ENCODE measurements at places on chromosomes 6 and 20.
A peak's percentile ranks its signal among the peaks of the same experiment; 100 is the strongest.

GRCh38 chr6:8108031-8108660 is 5.8 kb upstream of the EEF1E1 start:
- DNase-seq, result no peak

DNA sequence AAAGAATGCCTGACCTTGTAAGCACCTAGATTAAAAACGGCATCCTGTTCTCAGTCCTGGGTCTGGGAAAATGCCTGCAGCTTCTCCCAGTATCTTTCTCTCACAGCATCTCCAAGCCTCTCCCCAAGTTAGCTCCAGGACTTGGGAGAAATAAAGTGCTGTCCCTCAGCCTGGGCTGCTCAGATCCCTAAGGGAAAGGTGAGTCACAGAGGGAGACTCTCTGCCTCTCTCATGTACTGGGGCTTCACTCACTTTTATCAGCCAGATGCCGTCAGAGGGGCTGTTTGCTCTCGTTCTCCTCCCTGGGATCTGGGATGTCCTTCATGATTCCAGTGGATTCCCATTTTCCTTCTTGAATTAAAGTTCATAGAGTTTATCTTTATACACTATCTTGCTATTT is 293.6 kb downstream of the COL12A1 start:
- no peak for DNase-seq

DNA sequence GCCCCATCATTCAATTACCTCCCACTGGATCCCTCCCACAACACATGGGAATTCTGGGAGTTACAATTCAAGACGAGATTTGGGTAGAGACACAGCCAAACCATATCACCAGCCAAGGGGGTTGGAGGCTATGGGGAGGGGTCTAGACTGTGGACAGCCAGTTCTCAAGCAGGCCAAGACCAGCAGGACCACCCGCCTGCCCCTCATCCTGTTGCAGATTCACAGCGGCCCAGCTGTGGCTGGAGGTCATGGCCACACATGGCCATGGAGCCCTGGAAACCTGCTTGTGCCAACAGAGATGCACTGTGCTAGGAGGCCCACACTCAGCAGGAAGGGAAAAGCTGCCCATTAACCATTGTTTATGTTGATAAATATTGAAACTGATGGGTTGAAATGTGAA is 240.5 kb downstream of the TTLL2 start:
- no peak for DNase-seq

- DNase-seq, result no peak
Observed at GRCh38 chr6:56669041-56669440, 26.4 kb upstream of the DST start.

DNA sequence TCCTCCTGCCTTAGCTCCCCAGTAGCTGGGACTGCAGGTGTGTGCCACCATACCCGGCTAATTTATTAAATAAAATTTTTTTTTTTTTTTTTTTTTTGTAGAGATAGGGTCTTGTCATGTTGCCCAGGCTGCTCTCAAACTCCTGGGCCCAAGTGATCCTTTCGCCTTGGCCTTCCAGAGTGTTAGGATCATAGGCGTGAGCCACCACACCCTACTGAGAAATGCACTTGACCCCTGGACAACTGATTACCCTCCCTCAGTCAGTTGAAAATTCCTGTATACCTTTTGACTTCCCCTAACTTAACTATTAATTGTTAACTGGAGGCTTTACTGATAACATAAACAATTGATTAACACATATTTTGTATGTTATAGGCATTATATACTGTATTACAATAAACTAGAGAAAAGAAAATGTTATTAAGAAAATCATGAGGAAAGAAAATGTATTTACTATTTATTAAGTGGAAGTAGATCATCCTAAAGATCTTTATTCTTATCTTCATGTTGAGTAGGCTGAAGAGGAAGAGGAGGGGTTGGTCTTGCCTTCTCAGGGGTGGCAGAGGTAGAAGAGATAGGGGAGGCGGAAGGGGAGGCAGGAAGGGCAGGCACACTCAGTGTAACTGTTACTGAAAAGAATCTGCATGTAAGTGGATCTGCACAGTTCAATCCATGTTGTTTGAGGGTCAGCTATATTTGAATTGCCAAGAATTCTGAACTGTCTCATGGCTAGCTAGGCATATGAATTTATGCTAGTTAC is 104.3 kb downstream of the FARS2 start:
- no peak for DNase-seq

DNA sequence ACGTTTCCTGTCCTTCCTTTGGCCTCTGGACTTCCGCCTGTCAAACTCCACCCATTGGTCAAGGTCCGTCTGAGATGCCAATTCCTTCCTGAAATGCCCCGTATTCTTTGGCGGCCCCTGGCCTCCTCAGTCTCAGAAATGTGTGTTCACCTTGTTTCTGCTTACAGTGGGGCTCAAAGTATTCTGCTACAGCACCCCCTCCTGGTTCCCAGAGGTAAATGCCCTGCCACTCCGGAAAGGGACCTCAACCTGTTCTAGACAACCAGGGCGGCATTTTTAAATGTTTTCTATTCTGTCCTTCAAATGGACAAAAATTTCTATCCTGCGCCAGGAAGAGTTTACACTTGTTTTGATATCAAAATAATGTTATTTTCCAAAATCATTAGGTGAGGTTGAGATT is 12.1 kb upstream of the PAX1 start:
- DNase-seq, result no peak

GRCh38 chr20:21681922-21682318 is 23.5 kb upstream of the PAX1 start:
- no peak for DNase-seq

DNA sequence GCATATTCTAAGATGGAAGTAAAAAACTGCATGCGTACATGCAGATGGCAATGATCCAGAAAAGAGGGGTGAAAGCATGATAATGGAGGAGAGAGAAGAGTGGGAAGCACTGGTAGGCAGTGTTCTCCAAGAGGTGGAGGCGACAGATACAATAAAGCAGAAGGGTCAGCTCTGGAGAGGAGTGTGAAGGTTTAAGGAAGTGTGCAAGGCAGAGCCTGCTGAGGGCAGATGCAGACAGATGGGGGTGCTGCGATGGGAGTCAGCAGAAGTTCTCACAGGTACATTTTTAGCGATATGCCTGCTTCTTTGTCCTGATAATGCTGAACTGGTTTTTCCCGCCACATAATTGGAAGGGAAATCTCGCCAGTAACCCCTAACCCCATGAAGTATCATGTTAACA is 81.1 kb upstream of the C6orf118 start:
- no peak for DNase-seq

DNA sequence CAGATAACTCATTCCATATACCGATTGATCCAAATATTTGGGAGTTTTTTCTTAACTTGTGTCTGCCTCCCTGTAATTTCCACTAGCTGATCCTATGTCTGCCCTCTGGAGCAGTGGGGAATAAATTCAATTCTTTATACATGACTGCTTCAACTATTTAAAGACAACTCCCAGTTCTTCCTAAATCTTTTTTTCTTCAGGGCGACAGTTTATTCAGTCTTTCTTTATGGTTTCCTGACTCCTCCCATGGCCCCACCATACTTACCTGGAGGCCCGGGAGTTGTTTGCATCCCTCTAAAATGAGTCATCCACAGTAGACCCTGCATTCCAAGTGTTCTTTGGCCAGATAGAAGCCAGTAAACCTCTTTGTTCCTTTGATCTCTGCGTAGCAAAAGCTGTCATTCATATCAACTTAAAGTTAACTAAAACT is 73.6 kb downstream of the LCA5 start:
- DNase-seq, result no peak

DNA sequence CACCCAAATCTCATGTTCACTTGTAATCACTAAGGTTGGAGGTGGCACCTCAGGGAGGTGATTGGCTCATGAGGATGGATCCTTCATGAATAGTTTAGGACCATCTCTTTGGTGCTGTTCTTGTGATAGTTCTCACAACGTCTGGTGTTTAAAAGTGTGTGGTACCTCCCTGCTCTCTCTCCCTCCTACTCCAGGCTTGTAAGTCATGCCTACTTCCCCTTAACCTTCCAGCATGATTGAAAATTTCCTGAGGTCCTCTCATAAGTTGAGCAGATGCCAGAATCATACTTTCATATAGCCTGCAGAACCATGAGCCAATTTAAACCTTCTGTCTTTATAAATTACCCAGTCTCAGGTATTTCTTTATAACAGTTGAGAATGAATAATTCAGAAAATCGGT is 16.6 kb downstream of the HLA-A start:
- DNase-seq, result no peak

DNA sequence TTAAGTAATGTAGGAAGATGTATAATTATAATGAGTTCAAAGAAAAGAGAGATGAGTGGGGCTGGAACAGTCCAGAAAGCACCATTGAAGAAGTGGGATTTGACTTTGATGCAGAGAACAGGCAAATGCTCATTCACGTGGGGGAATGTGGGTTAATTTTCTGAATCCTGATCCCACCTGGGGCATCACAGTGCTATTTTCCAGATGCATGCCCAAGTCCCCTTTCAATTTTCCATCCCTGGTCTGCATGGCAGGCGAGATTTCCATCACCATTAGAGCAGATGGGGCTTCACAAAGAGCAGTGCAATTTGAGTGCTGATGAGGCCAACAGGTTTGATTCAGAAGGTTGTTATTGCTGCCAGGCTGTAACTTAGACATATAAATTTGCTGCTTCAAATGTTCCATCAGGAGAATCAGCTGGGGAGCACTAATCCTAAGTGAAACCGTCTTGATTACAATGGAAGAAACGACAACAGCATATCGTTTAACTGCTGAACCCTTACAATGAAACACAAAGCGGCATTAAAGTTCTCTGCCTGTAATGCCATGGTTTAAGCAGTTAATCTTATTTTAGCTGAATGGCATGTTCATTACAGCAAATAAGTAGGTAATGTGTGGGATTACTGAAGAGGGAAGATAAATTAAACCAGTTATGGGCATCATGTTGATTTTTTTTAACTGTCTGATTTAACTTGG is 45.2 kb downstream of the OSTM1 start:
- DNase-seq, result no peak

DNA sequence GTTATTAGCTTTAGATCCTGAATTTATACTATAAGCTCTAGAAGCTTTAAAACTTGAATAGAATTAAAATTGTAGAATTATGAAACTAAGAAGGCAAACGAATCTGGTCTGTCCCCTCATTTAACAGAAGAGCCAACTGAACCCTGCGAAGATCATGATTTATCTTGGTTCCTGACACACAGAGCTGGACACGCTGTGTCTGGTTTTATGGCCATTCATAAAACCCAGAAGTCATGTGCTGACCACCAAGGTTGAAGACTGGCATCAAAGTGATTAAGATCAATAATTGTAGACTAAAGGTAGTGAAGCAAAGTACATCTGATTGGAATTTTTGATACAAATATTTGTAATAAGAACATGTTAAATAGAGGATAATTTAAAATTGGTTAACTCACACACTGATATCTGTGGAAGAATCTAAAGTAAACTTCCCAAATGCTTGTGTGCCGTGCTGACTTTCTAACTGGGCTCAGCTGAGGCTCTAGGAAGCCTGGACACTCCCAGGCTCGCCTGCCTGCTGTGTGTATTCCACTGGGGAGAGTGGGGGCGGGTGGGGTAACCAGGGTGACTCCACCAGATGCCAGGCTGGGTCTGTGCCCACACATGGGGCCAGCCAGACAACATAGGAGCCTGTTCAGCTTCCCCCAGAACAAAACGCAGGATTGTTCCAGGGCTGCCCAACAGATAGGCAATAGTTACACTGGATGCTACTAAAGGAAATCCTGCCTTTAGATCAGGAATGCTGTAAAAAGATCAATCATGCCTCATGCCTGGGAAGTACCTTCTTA is 42.1 kb upstream of the SLC22A3 start:
- no peak for DNase-seq

- DNase-seq, result no peak
Observed at GRCh38 chr6:110778333-110778732, 36.9 kb downstream of the CDK19 start.

GRCh38 chr20:59564171-59564570 is 40.2 kb upstream of the PHACTR3 start:
- DNase-seq, result peak; percentile 19

- DNase-seq, result no peak
Observed at GRCh38 chr20:47749339-47749738, 35.9 kb downstream of the SULF2 start.

GRCh38 chr6:93209358-93209757 is 210.0 kb downstream of the EPHA7 start:
- DNase-seq, result no peak

DNA sequence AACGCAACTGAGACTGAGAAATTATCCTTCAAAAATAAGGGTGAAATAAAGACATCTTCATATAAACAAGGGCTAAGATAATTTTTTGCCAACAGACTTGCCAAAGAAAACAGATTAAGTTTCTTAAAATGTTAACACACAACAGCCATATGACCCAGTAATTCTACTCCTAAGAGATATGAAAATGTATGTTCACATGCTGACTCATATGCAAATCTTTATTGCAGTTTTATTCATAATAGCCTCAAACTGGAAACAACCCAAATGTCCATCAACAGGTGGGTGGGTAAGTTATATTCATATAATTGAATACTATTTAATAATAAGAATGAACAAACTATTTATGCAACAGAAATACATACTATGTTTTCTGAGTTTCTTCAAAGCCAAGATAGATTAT is 140.1 kb downstream of the REV3L start:
- no peak for DNase-seq

DNA sequence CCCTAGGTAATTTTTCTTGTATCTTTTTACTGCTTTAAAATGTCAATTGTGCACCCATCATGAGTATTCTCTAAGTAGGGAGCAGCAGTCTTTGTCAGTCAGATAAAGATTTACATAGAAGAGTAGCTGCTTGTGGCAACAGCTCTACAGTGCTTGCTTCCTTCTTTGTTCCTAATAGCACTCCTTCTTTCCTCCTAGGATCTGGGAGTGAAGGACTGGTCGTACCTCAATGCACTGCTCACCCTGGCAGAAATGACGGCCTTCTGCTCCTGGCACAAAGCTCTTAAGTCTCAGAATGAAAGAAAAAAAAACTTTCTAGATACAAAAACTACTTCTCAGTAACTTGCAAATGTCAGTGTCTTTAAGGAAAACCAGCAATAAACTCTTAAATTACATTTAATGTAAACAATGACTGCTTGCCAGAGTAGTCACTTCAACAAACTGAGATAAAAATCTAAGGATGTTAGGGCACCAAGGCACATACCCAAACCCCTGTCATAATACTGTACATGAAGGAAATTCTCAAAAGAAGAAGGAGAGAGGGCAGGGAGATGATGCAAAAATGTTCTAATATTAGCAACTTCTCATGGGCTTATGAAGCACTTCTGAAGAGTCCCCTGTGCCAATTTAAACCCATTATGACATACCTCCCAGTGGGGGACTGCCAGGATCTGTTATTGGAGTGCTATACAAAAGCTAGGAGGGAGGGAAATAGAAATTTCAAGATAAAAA is 34.0 kb downstream of the NCOA6 start:
- no peak for DNase-seq

DNA sequence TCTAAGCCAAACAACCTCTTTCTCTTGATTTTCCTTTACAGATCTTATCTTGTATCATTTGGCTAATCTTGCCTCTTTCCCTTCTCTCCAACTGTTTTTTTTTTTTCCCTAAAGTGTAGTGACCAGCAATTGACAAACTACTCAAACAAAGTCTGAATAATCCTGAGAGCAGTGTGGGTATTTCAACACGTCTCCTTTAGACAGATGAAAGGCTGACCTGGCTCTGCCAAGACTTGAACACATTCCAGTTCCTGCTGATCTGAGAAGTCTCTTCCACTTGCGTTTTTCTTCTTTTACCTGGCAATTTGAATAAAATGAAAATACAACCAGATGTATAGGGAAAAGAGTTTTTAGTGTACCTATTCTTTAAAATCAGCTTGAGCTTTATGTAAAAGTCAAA is 168.4 kb downstream of the GJA10 start:
- no peak for DNase-seq

- no peak for DNase-seq
Observed at GRCh38 chr6:127288705-127289104, 22.0 kb downstream of the RNF146 start.

Measured in glutamatergic neuron (in vitro differentiated cells).